NCI-H1048 (cell line): ENCODE measurements at places on chromosomes 5 and 9.

- DNase-seq, result no peak
Observed at GRCh38 chr9:2933165-2934095, 89.5 kb upstream of the PUM3 start.

GRCh38 chr5:20694121-20694520 lies 706.1 kb upstream of the CDH18 start:
- no peak for DNase-seq

DNA sequence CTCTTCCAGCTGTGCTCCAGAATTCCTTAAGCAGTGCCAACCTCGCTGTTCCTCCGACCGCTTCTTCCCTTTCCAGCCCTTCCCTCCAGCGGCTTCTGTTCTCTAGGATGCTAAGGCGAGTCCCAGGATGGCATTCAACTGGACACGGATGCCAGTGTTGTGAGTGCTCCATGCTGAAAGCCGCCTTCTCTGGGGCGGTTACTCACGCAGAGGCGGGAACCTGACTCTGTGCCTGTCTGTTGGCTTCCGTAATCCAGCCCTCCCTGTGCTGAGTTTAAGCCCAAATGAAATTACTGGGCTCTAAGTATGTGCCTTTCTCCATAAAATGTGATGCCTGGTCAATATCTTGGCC lies 20.2 kb downstream of the COL5A1 start:
- DNase-seq, result no peak

DNA sequence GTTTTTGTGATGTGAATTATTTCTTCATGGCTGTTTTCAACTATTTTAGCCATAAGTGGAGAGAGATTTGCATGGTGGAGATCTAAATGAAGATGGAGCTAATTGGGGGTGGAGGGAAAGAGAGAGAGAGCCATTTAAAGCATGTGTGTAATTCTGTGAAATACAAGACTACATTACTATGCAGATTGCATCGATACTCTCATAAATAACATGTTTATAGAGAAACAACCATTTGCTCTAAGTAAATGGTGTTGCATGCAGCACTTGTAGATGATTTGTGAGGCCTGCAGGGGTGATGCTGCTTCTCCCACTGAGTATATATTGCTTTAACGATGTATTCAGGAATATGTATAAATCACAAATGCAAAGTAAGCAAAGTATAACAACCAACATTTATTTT lies 270.2 kb upstream of the RIOK2 start:
- no peak for DNase-seq

GRCh38 chr9:21687351-21687750 lies 115.1 kb upstream of the MTAP start:
- no peak for DNase-seq

- no peak for DNase-seq
Observed at GRCh38 chr5:151509231-151509630, 61.8 kb downstream of the SLC36A1 start.

- DNase-seq, result no peak
Observed at GRCh38 chr9:17936365-17936764, 357.5 kb downstream of the SH3GL2 start.

DNA sequence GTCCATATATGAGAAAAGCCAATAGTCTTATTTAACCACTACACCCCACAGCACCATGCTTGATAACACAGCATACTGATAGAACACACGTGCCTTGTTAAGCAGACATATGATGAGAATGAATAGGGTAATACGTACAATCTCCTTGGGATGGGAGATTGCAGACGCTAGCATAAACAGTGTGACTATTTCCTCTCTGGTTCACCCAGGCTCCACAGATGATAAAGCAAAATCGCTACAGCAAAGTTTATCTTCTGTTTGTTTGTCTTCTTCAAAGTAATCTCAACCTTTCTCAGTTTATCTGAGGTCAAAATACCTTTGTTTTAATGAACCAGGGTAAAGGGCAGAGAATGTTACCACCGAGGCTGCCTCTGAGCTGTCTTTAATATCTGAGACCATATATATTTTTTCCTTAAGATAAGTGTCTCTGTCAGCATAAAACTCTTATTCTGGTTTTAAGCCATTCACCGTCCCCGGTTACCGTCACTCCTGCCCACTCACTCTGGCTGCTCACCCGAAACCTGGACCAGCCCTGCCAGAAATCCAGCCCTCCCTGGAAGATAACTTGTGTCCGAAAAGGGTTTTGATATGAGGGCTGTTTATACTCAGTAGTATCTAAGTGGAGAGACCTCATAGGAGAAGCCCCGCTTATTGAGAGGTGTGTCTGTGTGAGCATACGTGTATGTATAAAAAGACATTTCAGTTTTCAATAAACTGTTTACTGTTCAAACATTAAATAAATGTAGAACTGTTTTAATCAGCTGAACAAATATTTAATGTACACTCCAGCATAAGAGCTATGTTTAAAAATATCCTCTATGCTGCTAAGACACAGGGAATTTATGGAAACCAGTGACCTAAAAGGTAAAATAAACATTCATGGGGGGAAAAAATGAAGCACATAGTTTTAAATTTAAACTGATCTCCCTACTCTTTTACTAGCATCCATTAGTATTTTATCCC lies 465.4 kb downstream of the RASEF start:
- no peak for DNase-seq
